AG09309 (cell line): ENCODE measurements at places on chromosomes 11 and 22.

DNA sequence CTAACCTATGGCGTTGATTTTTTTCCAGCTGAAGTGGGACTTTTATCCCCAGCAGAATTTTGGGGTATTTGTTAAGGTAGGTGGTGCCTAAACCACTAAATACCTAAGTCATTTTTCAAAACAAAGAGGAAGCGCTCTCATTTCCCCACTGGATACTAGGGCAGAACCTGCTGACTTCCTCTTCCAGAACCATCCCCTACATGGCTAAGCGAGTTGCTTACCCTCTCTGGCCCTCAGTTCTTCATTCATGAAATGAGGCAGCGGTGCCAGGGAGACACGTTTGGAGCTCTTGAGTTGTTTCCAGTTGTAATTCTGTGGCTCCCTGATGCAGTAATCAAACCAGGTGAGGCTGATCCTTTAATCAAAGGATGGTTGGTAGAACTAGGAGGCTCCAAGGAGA is 10.0 kb upstream of the MTMR3 start:
- no peak for DNase-seq

DNA sequence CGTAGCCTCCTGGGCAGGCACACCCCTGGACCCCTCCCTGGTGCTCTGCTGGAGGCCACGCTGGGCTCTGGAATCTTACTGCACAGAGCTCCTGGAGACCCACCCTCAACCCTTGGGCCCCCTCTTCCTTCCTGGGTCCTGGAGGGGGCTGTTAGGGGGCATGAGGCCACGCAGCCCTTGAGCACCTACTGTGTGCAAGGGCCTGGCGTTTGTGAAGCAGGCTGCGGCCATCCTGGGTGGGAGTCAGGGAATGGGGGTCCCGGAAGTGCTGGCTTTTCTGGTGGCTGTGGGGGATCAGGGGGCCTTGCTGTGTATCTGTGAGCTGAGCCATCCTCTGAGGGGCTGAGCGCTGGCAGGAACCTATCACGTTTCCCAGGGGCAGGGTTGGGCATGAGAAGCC is 40.9 kb upstream of the CCDC188 start:
- no peak for DNase-seq

GRCh38 chr22:45804986-45805325 is 133.3 kb downstream of the ATXN10 start:
- peak; percentile 99 for DNase-seq

DNA sequence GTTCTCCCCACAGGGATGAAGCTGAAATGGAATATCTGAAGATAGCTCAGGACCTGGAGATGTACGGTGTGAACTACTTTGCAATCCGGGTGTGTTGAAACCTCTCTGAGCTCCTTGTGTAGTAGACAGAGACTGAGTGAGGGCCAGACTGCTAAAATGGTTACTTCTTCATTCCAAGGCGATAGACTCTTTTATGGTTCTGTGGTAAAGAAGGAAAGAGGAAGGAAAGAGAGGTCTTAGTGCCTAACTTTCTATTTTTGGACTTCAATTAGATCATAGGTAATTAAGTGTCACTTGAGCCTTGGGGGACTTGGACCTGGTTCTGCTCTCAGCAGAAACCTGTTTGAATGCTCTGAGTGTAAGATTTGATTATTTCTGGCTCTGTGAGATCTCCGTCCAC is 54.7 kb downstream of the NF2 start:
- no peak for DNase-seq

GRCh38 chr11:62835336-62835735 is 2.7 kb upstream of the TEX54 start:
- no peak for DNase-seq

- DNase-seq = no peak
These were observed 16.3 kb upstream of the CABP2 start for GRCh38 chr11:67539550-67539949.

DNA sequence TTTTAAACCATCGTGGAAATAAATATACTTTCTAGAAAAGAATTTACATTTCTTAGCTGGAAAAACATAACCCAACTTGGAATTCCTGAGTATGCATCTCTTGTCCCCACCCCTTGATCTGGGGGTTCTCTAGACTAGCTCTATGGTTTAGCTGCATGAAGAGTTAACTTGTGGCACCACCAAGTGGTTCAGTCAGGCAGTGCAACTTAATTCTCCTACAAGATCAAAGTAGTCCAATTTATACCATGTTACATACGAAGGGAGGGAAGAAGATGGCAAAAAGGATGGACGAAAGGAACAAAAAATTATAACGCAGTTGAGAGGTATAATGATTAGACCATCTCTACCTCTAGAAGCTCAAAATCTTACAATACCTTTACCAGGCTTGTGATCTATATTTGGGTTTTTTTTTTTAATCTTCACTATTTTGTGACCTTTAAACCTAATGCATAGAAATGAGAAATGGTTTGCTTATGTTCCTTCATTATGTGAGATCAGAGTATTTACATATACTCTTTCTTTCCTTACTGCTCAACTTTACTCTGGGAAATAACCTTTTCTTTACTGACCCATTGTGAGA is 28.5 kb upstream of the ALKBH3 start:
- peak; percentile 53 for DNase-seq

- no peak for DNase-seq
These were observed 8.2 kb upstream of the PLA2G3 start for GRCh38 chr22:31148488-31148887.

- DNase-seq = no peak
These were observed 29.9 kb downstream of the RNF169 start for GRCh38 chr11:74778581-74778980.

DNA sequence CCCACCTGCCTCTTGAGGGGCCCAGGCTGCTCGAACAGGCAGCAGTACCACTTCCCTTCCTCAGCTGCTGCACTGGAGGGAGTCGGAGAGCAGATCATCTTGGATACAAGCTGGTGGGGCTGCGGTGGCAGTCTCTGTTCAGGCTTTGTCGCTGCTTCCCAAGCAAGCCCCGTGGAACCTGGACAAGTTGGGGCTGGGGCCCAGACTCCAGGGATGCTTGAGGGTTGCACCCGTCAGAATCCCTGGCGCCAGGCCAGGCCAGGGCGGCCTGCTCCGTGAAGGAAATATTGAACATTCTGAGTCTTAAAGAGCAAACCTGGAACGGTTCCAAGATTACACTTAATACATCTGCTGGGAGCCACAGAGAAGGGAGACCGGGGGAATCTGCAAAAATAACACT is 310.1 kb upstream of the SORL1-AS1 start:
- DNase-seq = no peak

- no peak for DNase-seq
These were observed 30.7 kb downstream of the NADSYN1 start for GRCh38 chr11:71483692-71484091.

DNA sequence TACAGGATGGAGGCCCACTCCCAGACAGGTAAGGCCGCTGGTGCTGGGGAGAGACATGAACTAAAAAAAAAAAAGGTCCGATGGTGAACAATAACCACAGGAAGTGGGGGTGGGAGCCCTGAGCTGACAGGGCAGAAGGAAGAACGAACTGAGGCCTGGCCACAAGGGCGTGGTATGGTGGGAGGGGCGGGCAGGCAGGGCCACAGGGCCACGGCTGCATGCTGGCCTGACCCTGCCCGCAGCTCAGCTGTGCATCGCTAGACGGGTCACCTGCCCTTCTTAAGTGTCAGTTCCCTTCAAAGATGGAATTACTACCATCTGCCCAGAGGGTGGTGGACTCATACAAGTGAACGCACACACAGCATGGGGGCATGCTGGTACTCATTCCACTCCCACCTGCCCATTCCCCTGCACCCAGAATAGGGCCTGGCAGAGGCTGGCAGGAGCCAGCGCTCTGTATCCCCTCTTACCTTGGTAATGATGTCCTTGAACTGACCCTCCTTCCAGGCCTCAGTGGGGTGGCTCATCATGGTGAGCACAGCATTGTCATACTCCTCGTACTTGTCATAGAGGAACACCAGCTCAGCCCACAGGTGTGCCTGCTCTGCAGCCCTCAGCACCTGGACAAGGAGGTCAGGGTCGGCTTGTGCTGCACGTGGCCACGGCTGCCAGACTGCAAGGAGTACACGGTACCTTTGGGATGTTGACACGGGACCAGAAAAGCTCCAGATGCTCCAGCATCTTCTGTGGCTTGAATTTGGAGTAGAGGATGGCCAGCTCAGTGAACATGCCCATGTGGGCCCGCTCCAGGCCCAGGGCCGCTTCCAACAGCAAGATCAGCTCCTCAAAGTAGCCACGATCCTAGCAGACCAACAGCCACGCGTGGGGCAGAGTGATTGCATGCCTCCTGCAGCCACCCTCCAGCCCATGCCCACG is 17.5 kb upstream of the SLC25A1 start:
- DNase-seq = no peak

DNA sequence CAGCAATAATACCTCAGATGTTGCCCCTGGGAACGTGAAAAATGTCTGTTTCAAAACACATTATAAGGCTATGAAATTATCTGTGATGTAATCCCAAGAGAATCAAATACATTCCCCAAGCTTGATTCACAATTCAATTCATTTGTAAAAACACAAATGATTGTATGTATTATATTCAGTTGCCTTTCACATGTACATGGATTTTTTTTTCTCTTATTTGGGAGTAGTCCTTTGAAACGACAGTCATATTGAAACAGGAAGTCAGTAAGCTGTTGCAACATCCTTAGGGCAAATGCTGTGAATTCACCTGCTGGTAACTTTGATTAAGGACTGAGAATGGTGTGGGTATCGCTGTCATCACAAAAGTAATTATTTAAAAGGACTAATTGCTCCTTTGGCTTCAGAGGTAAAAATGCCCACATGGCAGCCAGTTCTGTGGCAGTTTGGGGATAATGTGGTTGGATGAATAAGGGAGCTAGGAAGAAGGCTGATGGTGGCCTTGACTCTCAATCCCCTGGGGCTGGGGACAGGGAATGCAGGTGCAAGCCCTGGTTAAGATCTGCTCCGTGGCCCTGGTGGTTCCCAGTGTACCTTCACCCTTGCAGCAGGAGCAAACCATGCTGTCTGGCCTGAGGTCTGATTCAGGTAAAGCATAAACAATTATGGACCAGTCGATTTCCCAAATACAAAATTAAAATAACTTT is 13.2 kb downstream of the EHF start:
- peak; percentile 13 for DNase-seq

DNA sequence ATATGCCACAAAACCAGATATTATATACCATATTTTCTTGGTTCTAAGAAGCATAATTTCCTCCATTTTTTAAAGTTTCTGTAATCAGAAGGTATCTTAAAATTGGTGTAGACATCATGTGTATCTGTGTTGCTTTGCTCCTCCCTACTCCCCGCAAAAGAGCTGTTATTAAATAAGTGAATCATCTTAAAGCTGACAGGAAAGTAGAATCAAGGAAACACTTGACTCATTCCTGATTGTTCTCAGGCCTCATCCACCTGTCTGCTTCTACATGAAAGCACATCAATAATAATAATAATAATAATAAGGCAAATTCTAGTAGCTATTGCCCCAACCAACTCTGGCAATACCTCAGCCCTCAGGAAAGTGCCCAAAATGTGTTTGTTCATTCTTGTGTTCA is 26.2 kb upstream of the GUCY1A2 start:
- no peak for DNase-seq

GRCh38 chr22:29041408-29041807 is 20.2 kb downstream of the C22orf31 start:
- no peak for DNase-seq

- peak; percentile 8 for DNase-seq
These were observed 73.7 kb upstream of the KIRREL3 start for GRCh38 chr11:127074151-127074761.
